ENCODE measurements at places on chromosomes 2 and 18.

DNA sequence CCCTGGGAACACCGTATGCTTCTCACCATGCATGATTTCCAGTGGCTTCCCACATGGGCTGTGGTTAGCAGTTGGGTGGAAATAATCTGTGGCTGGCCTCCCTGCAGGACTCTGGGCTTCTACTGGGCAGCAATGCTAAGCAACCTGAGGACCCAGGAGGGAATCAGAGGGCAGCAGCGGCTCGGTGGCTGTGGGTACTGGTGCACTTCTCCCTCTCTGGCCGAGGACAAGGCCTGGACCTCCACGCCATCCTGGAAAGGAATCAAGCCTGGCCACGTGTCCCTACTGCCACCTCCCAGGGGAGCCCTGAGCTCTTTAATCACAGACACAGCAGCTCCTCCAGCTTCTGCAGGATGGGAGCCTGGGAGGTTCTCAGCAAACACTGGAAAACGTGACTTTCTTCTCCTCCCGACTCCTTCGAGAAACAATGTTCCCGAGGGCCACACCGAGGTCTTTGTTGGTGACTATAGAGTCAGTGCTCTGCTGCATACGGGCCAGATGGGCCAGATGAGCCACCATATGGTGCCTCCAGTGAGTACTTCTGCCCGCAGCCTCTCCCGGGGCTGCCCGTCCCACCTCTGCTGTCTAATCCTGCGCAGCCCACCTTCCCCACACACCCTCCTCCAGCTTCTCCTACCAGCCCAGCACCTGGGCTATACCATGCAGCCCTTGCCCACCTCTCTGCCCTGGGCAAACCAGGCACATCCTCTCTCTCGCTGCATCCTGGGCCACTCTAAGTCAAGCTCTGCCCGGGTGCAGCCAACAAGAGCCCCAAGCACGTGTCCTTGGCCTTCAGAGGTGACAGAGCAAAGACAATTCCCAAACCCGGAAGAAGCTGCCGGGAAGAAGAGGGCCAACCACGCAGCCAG is 42.8 kb upstream of the OTOS start:
- no peak for DNase-seq

GRCh38 chr2:16622399-16622968 is 43.1 kb downstream of the CYRIA start:
- DNase-seq: no peak

- DNase-seq: no peak
Measured at GRCh38 chr2:8144785-8145184, 537.1 kb upstream of the ID2 start.

DNA sequence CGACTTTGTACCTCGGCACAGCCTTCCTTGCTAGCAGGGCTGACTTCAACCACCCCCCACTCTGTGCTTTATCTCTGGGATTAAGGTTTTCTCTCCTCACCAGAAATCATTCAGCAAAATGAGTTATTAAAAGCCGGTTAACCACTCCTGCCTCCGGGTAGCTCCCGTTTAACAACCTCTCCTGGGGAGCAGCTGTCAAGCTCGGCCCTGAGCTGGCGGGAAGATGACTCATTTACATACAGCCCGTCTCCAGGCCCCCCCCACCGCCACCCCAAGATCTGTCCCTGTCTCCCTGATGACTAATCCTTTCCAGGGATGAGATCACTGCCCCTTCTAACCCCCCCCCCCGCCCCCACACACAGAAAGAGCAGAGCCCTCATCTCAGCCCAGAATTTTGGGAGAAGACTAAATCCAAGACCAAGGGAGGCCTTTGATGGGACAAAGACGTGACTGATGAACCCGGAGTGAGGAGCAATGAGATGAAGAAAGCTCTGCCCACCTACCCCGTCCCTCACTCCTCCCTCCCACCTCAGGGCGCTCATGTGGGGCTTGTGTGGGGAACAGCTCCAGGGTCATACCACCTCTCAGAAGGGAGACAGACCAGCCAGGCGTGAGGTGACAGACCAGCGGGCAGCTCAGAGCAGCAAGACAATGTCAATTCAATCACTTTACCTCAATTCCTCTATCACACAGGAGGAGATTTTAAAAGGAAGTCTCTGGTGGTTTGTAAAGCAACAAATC is 131.4 kb downstream of the MSH2 start:
- no peak for DNase-seq

- DNase-seq: no peak
Measured at GRCh38 chr2:14524803-14525080, 107.8 kb upstream of the LRATD1 start.

DNA sequence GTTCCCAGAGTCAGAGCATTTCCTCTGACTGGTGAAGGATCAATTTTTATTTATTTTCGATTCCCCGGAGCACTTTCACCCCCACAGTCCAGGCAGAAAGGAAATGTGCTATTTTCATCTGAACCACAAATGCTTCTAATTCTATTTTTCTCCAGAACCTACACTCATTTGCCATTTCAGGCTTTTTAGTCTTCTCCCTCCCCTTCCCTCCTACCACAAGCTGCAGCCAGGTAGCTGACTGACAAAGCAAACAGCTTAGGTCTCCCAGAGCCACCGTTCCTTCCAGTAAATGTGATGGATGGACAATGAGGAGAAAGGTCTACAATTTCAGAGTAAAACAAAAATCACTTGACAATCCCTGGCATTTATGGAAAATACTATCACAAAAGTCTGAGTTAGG is 76.9 kb downstream of the KLF7 start:
- DNase-seq: no peak

DNA sequence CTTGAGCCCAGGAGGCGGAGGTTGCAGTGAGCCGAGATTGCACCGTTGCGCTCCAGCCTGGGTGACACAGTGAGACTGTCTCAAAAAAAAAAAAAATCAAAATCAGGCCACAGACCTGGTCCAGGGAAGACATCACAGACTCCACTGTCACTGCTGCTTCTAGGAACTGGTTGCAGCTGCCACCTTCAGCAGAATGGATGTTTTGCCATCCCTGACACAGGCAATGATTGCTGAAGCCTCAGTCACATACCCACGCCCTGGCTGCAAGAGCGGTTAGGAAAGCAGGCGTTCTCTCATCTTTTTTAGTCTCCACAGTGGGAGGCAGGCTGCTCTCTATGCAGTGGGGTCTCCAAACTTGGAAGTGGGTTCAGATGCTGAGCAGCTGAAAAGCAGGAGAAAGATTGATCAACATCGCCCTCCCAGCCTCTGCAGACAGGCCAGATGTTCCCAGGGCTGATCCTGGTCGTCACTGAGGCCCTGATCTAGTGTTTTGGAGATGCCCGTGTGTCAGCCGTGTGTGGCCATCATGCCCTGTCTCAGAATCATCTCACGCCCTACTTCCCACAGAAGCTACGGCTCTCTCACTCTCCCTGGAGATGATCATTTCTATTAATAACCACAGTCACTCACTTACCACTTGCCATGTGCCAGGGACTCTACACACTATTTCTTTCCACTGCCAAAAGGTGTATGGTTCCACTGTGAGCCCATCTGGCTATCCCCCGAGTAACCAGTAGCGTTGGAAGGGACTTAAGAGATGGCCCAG is 91.8 kb downstream of the PLB1 start:
- no peak for DNase-seq

- DNase-seq: no peak
Measured at GRCh38 chr2:72992734-72993102, 75.4 kb downstream of the EMX1 start.

DNA sequence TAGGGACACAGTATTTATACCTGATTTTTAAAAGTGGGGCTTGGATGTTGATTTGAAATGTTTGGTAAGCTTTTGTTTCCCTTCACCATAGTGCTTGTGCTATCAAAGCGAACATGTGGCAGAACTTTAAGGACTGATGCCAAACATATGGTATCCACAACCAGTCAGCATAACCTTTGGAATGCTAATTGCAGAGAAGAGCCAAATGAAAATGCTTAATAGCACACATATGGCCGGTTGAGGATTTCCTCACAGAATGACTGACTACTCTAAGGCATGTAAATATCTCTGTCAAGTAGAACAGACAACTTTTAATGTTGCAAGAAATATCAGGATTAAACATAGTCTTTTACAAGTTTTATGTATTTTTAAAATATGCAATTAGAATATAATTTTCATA is 120.9 kb upstream of the COL3A1 start:
- no peak for DNase-seq

GRCh38 chr18:64253222-64253621 is 104.3 kb upstream of the LINC00305 start:
- DNase-seq: no peak

DNA sequence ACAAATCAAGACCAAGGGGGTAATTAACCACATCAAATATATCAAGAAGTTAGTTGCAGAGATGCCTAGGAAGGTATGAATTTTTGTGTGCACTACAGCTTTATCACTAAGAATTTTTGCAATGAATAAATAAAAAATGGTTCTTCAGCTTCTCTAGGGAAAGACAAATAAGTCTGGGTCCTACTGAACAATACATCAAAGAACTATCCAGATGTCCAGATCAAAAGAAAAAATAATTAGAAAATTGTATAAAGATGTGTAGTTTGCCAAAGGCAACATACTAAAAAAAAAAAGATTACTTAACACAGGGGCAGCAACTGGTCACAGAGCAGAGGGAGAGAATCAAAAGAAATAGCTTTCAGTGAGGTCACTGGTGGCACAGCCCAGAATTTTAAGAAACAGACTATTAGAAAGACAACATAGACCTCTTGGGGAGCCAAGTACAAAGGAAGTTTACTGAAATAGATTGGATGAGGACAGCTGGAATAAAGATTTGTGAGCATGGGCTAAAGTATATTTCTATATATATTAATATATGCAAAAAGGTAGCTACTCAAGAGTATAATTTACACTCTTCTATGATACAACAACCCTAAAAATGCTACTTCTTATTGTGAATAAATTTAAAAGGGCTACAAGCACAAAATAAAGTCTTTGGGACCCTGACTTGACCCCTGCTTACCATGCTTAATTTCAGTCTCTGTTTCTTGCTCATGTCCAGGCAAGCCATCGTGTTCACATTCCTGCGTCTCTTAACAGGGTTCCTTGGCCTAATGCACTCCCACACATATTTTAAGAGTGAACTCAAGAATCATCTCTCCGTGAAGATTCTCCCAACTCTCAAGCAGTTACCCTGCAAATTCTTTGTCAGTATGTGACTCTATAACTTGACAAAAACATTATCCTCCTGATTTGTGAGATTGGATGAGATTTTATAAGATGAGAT is 99.0 kb upstream of the GRB14 start:
- no peak for DNase-seq

- no peak for DNase-seq
Measured at GRCh38 chr2:9004338-9005204, 1.1 kb upstream of the MBOAT2 start.

- no peak for DNase-seq
Measured at GRCh38 chr18:26757263-26758019, 108.1 kb downstream of the AQP4 start.

GRCh38 chr2:104656571-104657163 is 197.2 kb upstream of the POU3F3 start:
- no peak for DNase-seq

DNA sequence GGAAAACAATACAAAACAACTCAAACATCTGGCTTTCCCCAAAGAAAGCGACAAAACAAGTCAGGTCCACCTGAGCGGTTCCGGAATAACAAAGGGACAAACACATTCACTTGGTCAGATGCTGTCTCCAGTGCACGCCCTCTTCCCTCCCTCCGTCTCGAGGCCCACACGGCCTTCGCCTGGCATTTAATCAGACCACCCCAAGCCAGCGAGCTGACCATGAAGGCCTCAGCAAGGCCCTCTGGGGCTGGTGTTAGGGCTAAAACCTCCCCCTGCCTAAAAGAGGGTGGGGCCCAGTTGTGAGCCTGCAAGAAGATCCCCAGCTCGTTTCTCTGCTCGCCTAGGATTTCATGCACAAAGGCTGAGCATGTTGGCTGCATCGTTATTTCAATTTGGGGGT is 180.3 kb downstream of the EIPR1 start:
- DNase-seq: no peak

- DNase-seq: no peak
Measured at GRCh38 chr18:31590570-31590969, 1.1 kb upstream of the TTR start.

- DNase-seq: no peak
Measured at GRCh38 chr18:4453874-4454536, 1.1 kb downstream of the DLGAP1 start.

DNA sequence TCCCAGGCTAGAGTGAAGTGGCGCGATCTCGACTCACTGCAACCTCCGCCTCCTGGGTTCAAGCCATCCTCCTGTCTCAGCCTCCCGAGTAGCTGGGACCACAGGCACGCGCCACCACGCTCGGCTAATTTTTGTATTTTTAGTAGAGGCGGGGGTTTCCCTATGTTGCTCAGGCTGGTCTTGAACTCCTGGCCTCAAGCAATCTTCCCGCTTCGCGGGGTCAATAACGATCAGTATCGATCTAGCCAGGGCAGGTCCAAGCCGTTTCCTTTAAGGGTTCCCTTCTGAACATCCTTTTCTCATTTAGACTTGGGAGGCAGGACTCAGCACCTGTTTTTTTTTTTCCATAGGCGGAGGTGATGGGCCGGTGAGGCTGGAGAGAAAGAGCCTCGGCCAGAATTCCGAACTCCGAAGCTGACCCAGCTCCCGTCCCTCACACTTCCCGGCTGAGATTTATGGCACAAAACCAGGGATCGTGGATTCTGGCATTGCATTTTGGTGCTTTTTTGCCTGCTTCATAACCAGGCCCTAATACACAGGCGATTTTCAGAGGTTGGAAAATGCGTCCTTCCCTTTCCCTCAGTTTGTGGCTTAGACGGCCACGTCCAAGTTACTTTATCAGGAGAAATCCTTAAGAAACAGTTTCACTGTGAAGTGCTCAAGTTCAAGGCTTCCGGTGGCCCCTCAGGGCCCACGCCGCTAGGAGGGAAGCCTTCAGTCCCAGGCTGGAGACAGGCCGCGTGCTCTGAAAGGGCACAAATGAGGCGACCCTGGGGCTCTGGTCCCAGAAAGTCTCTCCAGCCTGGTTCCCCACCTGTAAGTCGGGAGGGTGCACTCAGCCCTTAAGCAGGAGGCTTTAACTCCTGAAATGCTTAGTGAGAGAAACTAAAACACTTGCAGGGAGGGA is 998 bp upstream of the SLC66A3 start:
- no peak for DNase-seq

- no peak for DNase-seq
Measured at GRCh38 chr2:24015562-24016375, 5.9 kb downstream of the MFSD2B start.

DNA sequence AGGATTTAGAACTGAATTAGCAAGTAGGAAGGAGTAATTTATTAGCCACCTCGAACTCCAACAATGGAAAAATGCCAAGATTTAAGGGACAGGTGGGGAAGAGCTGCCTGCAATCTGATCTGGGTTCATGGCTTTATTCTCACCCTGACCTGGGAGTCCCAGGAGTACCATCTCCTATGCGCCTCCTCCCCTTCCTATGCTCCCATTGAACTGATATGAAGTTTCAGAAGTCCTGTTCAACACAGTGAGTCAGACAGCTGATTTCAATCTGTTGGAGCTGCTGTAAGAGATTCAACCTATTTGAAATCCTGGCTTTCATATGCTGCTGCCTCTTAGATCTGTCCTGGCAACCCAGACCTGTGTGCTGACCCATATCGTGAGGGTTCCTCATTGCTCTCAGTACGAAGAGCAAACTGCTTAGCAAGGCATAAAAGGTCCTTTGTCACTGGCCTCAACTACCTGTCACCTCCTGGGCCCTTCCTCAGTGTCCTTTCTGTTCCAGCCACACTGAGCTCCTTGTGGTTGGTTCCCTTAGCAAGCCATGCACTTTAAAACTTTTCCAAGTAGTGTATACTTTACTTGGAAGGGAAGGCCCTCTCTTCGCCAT is 15.9 kb upstream of the CD28 start:
- DNase-seq: no peak
